ENCODE measurements at places on chromosomes 16 and 17. TPM values are rescaled to one million over a fixed set of nuclear protein-coding genes. Genes with fewer than 3 reads are reported as not detected.

GRCh38 chr16:68086336-68086841 is 1.2 kb downstream of the NFATC3 start:
- no peak for DNase-seq

Gene ZNF594
- 4.7 TPM for total RNA-seq

Gene ACSM2A
- total RNA-seq, result not detected

DNA sequence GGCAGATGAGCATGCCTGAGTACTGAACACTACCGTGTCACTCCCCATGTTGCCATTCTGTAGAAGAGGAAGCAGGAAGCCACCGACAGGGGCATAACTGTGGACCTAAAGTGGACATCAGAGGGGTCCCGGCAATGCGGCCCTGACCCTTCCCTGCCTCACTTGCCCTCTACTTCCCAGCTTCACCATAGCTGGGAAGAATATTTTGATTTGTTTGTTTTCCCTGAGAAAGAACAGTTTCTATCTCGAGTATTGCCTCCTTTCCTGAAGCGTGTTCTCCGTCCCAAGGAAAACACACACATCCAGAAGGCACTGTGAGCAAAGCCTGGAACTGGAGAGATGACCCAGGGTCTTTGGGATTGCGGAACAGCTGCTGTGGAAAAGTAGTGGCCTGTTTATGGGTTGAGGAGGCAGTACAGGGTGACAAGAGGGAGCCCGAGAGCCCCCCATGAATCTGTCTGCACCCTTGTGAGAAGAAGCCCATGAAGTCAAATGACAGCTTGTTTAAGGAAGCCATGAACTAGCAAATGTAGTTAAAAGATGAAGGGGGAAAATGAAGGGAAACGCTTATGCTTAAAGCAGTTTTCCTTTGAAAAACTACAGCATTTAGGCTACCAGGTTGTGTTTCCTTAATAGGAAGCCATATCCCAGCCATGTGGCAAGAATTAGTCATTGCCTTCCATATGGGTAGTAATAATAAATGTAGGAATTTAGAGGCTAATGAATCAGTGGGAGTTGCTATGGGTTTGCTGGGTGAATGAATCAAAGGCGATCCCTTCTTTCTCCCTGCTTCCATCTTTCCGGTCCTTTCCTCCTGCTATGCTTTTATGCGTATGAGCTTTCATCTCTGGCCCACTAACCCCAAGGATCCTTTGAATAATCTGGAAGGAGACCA is 90.0 kb upstream of the TBX2 start:
- DNase-seq, result no peak

GRCh38 chr16:73286346-73287267 is 238.7 kb upstream of the ZFHX3 start:
- DNase-seq, result no peak

- peak; percentile 92 for DNase-seq
Observed at GRCh38 chr17:73308017-73308823, 3.6 kb downstream of the CDC42EP4 start.

DNA sequence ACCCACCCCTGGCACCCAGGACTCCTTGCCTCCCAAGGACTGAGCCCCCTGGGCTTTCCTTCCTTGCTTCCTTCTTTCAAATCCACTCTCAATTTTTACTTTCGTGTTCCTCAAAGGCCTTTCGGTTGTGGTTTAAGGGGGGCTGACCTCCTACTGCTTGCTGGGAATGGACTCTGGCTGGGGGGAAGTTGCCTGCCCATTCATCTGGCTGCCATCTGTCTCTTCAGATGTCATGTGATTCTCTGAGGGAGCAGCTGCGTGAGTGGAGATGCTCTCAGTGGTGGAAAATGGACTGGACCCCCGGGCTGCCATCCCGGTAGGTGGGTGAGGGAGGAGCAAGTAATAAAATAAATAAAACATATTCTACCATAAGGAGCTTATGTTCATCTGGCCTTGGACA is 93.8 kb upstream of the RPRML start:
- DNase-seq, result no peak

- no peak for DNase-seq
Observed at GRCh38 chr16:82016263-82016662, 5.0 kb upstream of the SDR42E1 start.

DNA sequence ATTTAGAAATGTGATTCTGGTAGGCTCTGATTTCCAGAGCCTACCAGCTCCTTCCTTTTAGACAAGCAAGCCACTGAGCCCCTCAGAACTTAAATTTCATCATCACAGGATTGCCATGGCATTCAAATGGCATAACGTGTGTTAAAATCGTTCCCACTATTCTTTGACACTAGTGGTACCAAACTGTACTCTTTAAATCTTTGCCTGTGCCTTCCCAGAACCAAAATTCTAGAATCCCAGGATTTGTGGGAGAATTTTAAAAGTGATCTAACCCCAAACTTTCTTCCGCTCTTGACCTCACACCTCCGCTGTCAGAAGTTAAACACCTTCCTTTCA is 287 bp upstream of the INTS2 start:
- DNase-seq, result no peak

DNA sequence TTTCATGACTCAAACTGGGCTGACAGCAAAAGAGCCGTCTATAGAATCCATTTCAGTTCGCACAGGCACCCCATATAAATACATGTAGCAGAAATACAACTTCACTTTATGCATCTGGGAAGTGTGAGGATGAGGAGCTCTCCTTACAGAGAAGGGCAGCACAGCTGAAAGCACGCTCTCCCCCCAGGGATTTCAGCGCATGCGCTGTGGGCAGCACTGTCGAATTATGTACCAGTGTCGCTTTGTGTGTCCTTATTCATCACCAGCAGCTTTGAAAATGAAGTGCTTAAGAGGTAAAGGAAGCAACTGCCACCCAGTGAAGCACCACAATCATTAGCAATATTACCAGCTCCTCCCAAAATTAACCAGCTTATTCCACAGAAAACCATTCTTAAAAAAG is 39.9 kb downstream of the CEP95 start:
- DNase-seq, result no peak

GRCh38 chr16:22624800-22625533 is 114.3 kb downstream of the NPIPB5 start:
- DNase-seq, result no peak

- DNase-seq, result peak; percentile 23
Observed at GRCh38 chr17:14756479-14756878, 455.6 kb downstream of the HS3ST3B1 start.

- no peak for DNase-seq
Observed at GRCh38 chr17:51742571-51742970, 415.9 kb downstream of the CA10 start.

GRCh38 chr16:901715-902601 is 68.8 kb downstream of the LMF1 start:
- no peak for DNase-seq

Gene TEDC2
- total RNA-seq, result 0.63 TPM

Gene PRDM7
- not detected for total RNA-seq

Gene WIPF2
- 5.0 TPM for total RNA-seq

- peak; percentile 57 for DNase-seq
Observed at GRCh38 chr17:74521701-74522201, 9.5 kb downstream of the CD300LB start.

DNA sequence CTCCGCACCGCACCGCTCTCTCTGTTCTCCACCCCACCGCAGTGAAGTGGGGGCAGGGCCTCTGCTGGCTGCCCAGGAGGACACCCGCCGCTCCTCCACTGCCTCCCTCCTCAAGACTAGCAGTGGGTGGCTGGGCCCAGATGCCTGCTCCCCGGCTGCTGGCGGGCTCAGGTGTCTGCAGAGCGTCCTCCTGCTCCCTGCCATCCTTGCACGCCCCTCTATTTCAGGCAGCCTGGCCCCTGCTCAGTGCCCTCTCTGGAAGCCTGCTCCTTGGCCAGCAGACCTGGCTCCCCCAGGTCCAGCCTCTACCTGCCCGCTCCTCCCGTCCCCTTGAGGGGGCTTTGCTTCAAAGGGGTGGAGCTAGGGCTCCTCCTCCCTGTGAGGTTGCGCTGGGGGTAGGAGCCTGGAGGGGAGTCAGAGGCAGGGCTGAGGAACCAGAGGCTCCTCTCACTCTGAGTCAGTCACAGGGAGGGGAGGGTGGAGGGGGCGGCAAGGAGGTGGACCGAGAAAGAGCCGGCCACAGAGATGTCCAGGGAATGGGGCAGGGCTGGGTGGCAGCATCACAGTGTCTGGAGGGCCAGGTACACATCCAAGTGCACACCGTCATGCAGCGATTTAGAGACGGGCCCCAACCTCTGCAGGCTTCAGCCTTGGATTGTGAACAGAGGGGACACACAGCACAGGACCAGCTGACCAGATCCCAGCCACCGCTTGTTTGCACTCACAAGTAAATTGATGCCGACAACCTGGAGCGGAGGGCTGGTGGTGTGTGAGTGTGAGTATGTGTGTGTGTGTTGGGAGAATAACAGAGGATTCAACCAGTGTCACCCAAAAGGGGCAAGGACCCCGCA is 9.8 kb upstream of the TMEM92 start:
- no peak for DNase-seq

- no peak for DNase-seq
Observed at GRCh38 chr17:29061036-29061435, 18.1 kb downstream of the PIPOX start.

Gene C17orf50
- not detected for total RNA-seq

Gene CHD9NB
- total RNA-seq, result 0.33 TPM

Gene PRRT2
- total RNA-seq, result 0.52 TPM

Gene ZNF750
- total RNA-seq, result not detected

DNA sequence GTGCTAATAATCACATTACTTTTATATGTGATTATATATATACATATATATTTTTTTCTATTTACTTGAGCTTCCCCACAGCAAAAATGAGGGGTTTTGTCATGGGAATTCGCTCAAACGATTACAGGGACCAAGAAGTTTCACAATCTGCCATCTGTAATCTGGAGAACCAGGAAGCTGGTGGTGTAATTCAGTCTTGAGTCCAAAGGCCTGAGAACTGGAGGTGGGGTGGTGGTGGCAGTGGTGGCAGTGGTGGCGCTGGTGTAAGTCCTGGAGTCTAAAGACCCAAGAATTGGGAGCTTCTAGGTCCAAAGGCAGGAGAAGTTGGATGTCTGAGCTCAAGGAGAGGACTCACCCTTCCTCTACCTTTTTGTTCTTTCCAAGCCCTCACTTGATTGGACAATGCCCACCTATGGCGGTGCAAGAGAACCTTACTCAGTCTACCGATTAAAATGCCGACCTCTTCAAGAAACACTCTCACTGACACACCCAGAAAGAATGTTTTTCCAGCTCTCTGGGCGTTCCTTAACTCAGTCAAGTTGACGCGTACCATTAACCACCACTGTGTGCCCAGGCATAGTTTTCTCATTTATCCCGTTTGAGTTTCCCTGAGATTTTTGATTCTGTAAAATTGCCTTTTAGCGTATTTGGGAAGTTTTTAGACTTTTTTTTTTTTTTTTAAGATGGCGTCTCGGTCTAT is 31.9 kb downstream of the POLR2A start:
- DNase-seq, result no peak

GRCh38 chr17:34146440-34147043 is 108.5 kb upstream of the CCL2 start:
- DNase-seq, result no peak

DNA sequence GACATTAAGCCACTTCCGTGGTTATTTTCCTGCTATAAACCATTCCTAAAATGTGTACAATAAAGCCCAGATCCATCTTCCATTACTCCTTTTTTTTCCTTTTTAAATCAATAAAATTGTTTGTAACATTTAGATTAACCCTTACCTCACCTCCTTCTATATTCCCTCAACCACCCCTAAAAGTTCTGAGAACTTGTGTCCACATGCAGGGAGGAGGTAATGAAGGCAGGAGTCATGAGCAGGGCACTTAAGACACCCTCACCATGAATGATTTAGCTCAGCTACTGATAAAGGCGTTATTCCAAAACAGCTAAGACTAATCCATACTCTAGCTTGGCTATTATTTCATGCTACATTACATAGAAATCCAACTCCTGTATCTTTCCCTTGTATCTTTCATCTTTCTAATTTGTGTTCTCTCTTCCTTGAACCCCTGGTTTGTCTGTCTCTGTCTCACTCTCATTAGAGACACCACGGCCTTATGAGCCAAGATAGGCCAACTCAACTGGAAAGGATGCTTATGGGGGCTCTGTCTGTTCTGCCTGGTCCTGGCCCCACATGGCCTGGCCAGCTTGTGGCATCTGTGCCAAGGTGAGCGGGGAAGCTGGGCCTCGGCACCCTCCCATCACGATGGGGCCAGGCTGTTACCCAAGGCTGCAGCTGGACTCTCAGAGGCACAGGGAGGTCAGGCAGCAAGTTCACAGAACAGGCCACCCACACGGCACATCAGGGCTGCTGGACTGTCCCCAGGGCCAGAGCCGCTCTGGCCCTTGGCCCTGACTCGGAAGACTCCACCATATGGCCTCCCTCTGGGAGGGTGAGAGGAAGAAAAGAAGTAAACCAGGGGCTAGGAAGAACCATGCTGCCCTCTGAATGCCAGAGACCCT is 294.4 kb downstream of the SOX9 start:
- no peak for DNase-seq

GRCh38 chr17:12099412-12099811 is 78.7 kb downstream of the MAP2K4 start:
- DNase-seq, result no peak

DNA sequence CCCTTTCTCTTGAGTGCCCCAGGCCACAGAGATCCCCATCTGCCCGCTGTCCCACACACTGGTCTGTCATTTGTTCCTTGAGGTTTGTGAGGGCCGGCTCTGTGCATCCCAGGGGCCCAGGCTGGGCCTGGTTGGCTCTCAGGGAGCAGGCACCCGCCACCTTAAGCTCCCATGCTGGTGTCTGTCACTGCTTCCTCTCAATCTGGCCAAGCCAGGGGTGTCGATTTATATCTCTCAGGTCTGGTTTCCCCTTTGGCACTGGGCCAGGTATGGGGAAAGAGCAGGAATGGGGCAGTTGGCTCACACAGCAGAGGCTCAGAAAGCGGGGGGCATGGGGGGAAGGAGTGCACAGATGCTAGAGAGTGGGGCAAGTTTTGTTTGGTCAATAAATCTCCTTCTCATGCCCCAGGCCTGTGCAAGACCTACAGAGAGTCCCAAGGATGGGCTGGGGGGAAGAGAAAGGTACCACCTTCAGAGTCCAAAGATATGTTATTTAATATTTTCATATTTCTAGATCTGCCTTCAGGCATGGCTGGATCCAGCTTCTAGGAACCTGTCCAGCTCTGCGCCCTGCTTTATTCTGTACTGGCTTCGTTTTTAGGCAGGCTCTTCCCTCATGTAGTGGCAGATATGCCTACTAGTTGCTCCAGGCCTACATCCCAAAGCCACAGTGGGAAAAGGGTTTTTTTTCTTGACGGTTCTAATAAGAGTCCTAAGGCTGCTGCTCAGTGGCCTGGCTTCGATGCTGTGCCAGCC is 34.3 kb downstream of the IL4R start:
- no peak for DNase-seq

DNA sequence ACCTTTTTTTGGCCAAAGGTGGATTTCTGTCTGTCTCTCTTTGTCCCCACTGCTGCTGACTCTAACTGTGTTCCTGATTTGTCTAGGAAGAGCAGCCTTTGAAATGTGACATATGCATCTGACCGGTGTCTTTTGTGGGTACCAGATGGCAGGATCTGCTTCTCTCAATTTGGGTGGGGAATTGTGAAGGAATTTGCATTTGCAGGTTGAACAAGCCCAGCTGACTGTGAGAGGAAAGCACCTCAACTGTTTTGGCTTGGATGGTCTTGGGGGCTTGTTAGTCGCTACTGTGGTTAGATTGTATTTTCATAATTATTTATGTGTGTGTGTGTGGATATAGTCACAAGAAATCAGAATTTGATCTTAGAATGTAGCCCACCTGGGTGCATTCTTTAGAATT is 37.7 kb upstream of the LCMT1 start:
- no peak for DNase-seq

Gene VPS9D1
- 11.3 TPM for total RNA-seq

Measured in right atrium auricular region (tissue), 2 donors.